ENCODE measurements at places on chromosomes 12 and 14.

DNA sequence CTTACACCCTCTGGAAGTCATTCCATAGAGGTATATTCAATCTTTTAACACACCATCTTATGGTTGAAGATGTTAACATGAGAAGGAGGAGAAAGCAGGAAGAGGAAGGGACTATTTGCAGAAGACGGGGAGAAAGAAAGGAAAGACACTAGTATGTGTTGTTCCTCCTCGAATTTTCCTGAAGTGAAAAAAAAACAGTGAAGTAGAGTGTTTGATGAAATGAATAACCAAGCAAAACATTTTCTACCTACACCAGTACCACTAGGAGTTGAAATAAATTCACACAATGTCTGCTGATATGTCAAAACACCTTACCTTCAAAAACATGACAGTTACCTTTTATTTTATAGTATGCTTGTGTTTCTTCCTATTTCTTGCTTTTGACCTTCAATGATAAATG, 1.4 kb upstream of the CNOT2 start:
- DNase-seq, result no peak

DNA sequence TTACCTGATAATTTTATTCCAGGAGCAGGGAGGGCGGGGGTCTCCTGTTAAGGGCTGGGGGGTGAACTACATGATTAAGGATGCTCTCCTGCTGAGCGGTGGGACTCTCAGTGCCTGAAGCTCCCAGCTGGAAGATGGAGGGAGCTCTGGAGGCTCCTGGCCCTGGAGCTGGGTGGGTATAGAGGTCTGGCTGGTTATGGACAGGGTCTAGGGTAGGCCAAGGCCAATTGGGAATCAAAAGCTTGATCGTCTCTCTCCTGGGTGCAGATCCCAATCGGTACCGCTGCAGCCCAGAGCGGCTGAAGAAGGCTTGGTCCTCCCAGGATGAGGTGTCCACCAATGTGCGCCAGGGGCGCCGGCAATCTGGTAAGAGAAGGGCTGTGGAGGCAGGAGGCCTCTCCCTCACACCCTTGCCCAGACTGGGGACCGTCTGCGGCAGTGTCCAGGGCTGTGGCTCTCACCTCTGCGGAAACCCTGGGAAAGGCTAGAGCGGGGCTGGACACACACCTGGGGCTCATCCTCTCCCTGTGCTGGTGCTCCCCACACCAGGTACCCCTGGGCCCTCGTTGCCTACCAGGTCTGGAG, 28.4 kb downstream of the PLEKHG3 start:
- no peak for DNase-seq

DNA sequence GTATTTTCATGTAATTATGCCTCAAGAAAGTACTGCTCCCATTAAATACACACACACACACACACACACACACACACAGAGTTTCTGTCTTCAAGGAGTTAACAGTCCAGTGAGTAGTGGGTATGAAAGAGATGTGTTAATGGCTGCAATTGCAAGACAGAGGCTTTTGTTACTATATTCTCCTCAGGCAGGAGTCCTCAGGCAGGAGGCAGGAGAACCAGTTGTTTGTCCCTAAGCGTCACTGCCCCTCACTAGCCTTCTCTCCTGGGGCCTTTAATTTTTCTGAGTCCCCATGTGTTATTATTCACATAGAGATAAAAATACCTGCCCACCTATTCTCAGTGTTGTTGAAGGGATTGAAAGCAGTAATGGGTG, 31.2 kb downstream of the DAD1 start:
- DNase-seq, result no peak

DNA sequence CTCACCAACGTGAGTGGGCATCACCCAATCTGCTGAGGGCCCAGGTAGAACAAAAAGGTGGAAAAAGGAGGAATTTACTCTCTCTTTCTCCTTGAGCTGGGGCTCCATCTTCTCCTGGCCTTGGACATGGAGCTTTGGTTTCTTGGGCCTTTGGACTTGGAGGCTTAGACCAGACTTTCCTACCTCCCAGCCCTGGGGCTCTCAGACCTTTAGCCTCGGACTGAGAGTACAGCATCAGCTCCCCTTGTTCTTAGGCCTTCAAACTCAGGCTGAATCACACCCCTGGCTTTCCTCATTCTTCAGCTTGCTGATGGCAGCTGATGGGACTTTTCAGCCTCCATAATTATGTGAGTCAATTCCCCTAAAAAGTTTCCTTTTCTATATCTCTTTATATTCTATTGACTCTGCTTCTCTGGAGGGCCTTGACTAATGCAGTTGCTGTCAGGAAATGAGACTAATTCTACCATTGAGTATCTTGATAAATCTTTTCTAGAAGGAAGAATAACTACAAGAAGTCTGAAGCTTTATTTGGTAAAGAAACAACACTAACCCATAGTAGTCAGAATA, 15.9 kb upstream of the CLEC4E start:
- DNase-seq, result no peak

GRCh38 chr12:63863658-63864453, 19.4 kb downstream of the SRGAP1 start:
- no peak for DNase-seq

- no peak for DNase-seq
Observed at GRCh38 chr14:81571437-81571836, 37.8 kb upstream of the SEL1L start.

DNA sequence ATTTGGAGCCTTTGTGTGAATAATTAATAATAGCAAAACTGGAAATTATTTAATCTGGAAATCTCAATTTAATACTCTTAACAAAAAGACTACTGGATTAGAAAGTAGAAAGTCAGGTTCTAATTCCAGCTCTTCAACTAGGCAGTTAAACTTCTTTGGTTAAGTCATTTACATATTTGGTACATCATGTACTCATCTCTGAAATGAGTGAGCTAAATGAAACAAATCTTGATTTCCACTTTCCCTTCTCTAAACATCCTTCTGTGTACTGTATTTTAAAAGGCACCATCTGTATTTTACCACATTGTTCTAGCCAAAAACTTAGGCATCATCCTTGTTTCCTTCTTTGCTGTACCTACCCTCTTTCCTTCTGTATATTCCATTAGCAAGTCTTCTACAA, 26.9 kb downstream of the CRADD start:
- DNase-seq, result no peak

GRCh38 chr12:21819678-21820077, 45.2 kb upstream of the KCNJ8 start:
- no peak for DNase-seq

GRCh38 chr12:59453475-59453874, 142.4 kb upstream of the SLC16A7 start:
- DNase-seq, result no peak

GRCh38 chr12:5210923-5211290, 167.2 kb downstream of the KCNA5 start:
- DNase-seq, result no peak

- no peak for DNase-seq
Observed at GRCh38 chr14:21882226-21882625, 208.6 kb upstream of the OR4E1 start.

DNA sequence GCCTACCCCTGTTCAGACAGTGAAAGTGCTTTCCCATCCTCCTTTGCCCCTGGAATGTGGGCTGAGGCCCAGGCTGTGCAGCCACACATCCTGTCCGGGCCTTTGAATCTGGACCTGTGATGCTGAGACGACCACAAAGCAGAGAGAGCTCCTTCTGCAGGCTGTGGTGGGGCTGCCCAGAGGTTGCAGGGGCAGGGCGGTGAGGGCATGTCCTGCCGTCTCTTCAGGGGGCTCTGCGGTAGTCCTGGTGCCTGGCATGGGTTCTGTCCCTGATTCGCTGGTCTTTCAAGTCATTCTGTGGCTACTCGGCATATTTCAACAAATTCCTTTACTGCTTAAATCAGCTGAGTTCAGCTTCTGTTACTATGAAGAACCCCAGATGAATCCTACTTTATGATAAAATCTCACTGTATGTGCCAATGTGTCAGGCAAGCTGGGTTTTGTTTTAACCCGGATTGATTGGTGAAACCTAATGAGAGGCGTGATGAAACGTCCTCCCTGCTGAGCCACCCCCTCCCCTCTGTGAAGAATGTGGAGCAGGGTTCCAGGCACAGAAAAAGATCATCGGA, 63.4 kb upstream of the DICER1 start:
- DNase-seq, result no peak

DNA sequence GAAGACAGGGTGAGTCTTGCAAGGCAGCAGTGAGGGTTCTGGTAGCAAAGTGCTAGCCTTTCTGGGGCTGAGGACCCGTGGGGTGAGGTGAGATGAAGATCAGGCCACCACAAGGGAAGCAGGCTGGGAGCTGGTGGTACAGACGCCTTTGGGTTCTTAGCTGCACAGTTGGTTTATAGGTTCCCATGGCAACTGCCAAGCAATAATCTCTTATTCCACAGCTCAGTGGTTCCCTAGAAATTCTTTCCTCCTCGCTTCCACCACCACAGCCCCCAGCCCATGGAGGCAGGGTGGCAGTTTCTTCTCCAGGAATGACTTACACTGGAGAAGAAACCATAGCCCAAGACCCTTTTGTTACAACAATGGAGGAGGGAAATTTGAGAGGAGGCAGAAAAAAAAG, 82.1 kb downstream of the CMKLR1 start:
- no peak for DNase-seq

GRCh38 chr12:52759218-52759617, 17.9 kb downstream of the KRT76 start:
- DNase-seq, result no peak

- DNase-seq, result peak; percentile 42
Observed at GRCh38 chr12:29552324-29552927, 54.9 kb upstream of the OVCH1 start.

- no peak for DNase-seq
Observed at GRCh38 chr12:112148031-112148513, 22.7 kb downstream of the TRAFD1 start.

DNA sequence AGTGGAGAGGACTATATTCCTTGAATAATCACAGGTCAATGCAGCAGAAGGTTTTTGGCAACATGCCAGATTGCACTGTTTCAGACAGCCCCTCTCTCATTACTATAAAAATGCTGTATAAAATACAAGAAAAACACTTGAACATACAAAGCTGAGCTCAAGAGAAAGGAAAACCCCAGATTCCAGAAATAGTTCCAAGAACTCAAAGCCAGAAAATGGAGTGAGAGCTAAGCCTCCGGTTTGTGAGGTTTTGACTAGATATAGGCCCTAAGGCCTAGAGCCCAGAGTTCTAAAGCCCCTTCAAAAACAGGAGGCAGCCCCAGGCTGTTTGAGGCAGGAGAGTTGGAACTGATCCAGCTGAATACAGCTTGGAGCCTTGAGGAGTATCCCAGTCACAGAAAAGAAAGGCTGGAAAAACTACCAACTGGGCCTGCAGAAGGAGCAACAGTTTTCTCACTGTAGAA, 29.4 kb upstream of the ACTN1 start:
- DNase-seq, result no peak

- DNase-seq, result no peak
Observed at GRCh38 chr14:32225378-32225920, 22.4 kb upstream of the RNU6-8 start.

GRCh38 chr14:77194706-77195105, 13.1 kb downstream of the TMEM63C start:
- no peak for DNase-seq

- DNase-seq, result no peak
Observed at GRCh38 chr12:3592856-3593625, 102.0 kb downstream of the PRMT8 start.

GRCh38 chr12:124466216-124467128, 100.9 kb downstream of the NCOR2 start:
- DNase-seq, result peak; percentile 85

DNA sequence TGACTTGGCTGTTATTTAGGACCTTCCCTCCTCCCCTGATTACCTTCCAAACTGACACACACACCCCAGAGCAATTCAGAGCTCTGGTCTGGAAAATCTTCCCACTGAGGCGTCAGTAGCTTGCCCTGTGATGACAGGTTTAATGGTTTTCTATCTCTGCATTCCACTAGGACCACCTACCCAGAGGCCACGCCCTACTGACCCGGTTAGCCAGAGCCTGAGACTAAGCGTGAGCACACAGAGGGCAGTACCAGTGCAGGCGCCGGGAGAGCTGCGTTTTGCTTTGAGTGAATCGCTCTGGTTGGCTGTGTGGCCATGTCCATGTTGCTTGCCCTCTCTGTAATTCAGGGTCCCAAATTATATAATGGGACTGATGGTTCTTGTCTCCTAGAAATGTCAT, 36.2 kb upstream of the ATP2A2 start:
- no peak for DNase-seq

GRCh38 chr12:81337886-81338285, 260.0 kb downstream of the ACSS3 start:
- no peak for DNase-seq

DNA sequence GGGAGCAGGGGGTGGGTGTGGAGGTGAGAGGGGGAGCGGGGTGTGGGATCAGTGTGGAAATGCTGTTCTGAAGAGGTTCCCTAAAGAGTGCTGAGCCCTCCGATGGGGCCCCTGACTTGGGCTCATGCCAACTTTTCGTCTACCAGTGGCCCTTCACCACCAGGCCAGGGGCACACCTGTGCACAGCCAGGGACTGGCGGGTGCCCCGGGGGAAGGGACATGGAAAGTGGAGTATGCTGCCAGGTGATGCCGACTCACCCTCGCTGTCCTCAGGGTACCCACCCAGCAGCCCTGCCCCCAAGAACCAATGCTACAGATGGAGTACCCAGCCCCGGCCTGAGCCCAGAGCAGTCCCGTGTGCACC, 26.2 kb downstream of the AMN start:
- DNase-seq, result no peak

DNA sequence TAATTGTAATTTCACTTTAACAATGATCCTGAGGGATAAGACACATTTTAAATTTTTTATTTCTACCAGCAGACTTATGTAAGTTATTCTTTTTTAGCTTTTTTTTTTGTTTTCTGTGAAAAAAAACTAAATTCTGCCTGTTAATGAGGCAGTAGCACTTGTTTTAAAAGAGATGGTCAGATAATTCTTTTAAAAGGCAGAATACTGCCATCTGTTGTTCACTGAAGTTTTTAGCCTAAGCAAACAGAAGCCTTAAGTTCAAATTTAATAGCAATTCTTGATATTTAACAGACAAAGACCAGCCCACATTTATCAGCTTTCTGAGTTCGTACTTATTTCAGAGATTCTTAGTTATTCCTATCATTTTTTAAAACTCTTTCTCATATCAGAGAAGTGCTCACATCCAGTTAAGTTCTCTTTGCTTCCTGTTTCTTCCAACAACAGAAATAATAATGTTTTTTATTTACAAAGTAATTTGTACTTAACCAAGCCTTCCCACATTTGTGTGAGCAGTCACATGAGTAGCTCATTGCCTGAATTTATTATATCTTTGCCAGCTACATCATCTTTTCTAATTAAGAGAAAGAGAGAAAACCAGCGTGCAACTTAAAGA, 93.4 kb upstream of the SLCO1C1 start:
- no peak for DNase-seq

DNA sequence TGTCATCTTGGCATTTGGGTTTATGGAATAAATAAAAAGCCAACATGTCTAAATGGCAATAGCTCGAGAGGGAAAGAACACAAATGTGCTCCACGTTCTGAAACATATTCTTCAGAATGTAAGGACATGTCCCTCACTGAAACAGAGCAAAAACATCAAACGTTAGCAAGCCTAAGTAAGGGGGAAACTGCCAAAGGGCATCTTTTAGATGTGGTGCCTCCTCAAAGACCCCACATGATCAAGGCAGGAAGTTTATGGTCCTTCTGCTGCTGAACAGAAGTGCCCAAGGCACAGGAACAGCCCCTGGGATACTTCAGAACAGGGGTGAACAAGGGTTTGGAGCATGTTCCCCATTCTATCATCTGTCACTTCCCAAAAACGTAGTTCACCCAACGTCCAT, 227.0 kb downstream of the ANO2 start:
- no peak for DNase-seq

Measured in activated T-cell treated with anti-CD3 and anti-CD28 coated beads for 48 hours (primary cell).